ENCODE measurements at places on chromosomes 11 and 22. TPM values are rescaled to one million over a fixed set of nuclear protein-coding genes. Genes with fewer than 3 reads are reported as not detected.
A peak's percentile ranks its signal among the peaks of the same experiment; 100 is the strongest.

GRCh38 chr11:108148556-108148955, 27.2 kb downstream of the ACAT1 start:
- no peak for DNase-seq

DNA sequence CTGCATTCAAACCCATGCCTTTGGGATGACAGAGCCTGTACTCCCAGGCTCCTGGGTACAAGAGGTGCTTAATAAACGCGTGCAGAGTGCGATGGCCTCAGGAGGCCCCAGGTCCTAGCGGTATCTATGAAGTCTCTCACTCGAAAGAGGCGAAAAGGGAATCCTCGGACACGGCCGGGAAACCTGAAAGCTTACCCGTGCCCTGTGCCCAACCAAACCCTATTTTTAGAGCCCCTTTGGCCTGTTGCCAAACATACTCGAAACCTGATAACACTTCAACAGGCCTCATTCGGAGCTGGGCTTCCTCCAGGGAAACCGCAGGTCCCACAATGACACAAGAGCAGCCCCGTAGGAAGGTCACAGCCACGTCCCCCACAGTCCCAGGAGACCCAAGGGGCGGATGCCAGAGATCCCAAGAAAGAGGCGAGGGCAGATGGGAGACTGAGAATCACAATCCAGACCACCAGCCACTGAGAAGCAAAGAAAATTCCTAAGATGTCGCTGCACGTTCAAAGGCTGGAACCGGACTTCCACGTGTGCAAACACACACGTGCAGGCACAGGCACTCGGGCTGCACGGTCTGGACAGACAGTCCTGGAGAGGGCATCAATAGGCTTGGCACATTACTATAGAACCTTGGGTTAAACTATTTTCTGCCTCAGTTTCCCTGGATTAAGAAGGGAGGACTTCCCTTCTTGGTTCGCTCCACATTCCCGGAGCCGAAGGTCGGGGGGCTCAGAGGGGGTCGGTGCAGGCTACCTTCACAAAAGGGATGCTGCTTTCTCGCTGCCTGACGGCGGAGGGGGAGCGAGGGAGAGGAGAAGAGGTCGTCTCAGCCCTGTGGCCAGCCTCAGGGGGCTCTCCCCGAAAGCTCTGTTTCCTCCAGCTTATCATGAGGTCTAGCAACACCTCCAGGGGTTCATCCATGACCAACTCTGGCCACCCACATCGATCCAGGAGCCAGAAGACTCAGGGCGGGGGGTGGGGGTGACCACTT, 8.2 kb downstream of the PDGFB start:
- peak; percentile 66 for DNase-seq

GRCh38 chr11:58919561-58919960, 19.7 kb upstream of the GLYATL1 start:
- DNase-seq = no peak

DNA sequence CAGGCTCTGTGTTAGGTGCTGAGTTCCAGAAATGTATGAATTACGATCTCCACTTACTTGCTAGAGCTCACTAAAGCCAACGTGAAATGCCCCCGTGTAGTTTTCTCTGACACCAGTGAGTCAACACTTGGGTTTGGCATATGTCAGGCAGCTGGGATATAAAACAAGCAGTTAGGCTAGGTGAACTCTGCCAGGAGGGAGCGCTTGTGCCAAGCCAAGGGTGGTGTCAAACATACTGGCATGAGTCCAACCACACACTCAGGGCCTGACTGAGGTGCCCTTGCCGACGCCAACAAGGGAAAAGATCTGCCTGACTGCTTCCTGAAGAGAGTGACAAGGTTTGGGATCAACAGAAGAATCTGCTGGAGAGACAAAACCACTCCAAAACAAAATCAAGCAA, 167.8 kb upstream of the NARS2 start:
- DNase-seq = no peak

The GLYATL2 gene
- total RNA-seq = not detected

DNA sequence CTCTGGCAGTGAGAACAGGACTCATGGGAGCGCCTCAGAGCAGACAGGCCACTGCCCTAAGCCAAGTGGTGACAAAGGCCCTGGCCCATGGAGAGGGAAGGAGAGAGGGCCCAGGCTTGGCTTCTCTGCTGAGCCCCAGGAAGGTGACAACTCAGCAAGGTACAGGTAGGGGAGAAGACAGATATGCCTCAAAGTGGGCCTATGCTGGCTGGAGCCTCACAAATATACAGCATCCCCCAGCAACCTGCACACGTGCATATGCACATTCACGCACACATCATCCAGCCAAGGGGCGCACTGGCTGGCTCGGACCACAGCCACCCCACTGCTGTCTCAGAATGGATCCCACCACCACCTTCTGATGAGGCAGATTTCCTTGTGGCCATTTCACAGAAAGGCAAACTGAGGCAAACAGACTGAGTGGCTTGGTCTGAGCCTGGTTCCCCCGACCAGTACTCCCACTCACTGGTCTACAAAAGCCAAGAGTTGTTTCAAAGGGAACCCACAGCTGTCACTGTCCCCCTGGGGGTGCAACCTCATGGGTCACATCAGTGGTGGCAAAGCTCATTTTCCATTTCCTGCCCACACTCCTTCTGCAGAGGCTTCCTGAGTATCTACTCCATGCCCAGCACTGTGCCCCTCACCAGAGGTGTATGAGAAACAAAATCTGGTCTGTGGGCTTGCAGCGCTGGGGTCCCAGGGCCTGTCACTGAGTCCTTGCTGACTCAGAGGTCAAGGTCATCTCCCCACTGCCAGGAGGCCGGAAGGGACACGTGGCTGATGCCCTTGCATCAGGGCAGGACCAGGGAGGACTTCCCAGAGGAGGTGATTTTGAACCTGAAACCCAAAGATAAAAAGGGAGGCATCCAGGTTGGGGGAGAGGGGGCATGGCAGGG, 67.3 kb upstream of the PRR5 start:
- no peak for DNase-seq

- DNase-seq = no peak
Measured at GRCh38 chr11:99352642-99353041, 331.9 kb downstream of the CNTN5 start.

Data from activated CD4-positive, alpha-beta memory T cell treated with anti-CD3 and anti-CD28 coated beads for 36 hours (primary cell).